ENCODE measurements at places on chromosomes 16 and 17.

- DNase-seq: no peak
These were observed 14.3 kb downstream of the DYNLL2 start for GRCh38 chr17:58097384-58098088.

DNA sequence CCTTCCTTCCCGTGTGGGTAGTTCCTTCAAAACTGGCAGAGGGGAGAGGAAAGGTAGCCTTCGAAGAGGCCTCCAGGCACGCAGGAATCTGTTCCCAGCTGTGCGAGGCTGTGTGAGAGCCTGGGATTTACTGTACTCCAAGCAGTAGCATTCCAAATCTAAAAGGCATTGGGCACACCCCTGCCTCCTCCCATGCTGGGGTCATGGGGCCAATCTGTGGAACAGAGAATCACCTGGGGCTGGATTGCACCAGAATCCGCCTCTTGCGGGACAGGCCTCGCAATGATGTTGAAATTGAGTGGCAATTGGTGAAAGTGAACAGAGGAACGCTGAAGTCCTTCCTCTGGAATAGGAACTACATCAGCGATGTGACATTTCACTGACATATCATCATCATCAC lies 72.5 kb upstream of the IRX3 start:
- no peak for DNase-seq

DNA sequence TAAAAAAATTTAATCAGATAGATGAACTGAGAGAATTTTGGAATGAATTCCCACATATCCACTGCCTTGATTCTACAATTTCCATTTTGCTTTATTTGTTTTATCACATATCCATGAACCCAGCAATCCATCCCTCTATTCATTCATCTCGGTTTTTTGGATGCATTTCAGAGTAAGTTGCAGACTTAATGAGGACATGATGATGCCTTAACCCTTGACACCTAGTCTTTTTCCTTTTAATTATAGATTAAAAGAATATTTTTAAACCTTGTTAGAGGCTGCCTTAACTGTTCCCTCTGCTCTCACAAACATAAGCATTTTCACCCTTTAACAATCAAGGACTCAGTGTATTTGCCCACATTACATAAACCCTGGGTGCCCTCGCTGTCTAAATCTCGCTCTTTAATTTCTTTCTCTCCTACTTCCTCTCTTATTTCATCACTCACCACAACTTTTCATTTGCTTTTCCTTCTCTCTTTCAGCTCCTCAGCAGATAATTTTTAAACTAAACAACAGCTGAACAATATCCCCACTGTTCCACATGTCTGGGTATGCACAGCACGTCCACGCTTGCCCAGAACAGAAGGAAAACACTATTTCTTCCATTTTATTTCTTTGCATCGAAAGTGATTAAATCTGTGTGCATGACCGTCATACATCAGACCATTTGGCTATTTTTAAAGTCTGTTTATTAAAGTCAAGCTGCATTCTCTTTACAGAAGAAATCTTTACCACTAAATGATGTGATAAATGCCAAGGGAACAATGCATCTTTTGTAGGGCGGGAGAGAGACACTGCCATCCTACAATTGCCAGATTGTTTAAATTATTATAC lies 39.9 kb downstream of the IQCK start:
- DNase-seq: no peak

DNA sequence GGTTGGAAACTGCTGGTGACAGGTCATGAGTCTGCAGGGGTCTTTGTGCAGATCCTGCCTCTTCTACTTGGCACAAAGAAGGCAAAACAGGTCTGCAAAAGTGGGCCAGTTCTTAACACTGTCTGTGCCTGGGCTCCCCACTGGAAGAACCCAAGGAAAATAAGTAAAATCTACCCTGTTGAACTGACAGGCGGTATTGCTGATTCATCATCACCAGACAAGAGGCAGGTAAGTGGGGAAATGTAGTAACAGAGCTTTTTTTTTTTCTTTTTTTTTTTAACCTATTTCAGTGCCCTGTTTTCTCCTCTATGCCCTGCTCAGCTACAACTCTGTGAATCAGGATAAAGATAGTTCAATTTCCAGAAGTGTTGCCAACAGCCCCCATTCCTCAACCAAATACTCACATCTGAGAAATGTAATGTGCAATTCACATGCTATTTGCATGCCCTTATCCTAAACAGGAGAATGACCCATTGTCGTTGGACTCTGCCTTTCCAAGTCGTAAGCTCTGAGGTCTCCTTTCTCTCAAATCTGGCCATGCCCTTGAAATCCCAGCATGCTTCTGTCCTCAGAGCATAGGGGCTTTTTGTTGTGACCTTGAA lies 237.0 kb downstream of the SOX9 start:
- DNase-seq: no peak

GRCh38 chr17:79261355-79262072 lies 186.9 kb downstream of the ENGASE start:
- DNase-seq: no peak

GRCh38 chr17:18225642-18226283 lies 328 bp downstream of the LLGL1 start:
- DNase-seq: no peak

DNA sequence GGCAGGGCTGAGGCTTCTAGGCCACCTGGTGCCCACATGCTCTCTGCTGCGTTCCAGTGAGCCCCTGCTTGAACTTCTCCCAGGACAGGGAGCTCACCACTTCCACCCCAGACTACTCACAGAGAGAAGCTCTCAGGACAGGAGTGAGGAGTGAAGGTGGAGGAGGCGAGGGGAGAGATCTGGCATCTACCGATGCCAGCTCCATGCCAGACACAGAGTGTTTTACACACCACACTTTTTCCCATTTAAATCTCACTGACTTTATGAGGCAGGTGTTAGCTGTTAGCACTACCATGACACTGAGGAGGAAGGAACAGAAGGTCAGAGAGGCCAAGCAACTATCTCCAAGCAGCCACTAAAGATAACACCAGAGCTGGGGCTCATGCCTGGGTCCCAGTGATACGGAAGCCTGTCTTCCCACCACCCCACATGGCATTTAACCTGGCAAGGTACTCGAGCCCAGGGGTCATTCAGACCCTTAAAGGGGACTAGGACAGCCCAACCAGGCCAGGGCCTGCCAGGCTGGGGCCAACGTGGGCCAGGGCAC lies 6.8 kb downstream of the FAM83G start:
- no peak for DNase-seq

GRCh38 chr16:73887911-73888310 lies 408.7 kb upstream of the PSMD7 start:
- DNase-seq: no peak

- no peak for DNase-seq
These were observed 104.8 kb upstream of the NACA2 start for GRCh38 chr17:61695779-61696337.

DNA sequence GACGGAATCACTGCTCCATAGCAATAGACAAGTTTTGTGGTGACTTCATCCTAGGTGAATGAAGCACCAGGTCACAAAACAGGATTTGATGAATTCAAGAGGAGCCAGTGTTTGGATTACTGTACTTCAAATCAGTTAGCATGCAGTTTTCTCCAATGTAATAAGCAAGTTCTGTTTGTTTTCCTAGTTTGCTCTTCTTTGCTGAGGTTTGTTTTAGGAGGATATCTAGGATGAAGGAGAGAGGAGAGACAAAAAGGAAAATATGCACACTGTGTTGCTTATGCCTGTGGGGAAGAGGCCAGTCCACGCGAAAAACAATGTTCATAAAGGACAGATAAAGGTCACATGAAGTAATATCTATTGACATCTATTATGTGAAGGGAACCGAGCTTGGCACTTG lies 9.0 kb downstream of the KRT37 start:
- DNase-seq: no peak

DNA sequence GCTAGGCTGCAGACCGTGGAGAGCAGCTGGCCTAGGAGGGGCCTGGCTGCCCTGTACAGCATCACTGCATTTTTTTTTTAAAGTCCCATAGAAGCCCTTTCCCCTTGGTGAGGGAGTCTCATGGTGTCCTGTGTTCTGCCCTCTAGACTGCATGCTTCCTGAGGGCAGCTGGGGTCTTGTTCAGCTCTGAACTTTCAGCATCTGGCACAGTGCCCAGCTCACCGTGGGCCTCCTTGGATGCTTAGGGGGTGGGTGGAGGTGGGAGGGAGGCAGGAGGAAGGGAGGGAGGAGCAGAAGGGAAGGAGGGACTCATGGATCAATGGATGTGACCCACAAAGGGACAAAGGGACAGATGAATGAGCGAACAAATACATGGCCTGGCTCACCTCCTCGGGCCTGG lies 63.4 kb upstream of the TMEM97 start:
- DNase-seq: no peak

- no peak for DNase-seq
These were observed 9.4 kb upstream of the KCNJ2 start for GRCh38 chr17:70159980-70160379.

DNA sequence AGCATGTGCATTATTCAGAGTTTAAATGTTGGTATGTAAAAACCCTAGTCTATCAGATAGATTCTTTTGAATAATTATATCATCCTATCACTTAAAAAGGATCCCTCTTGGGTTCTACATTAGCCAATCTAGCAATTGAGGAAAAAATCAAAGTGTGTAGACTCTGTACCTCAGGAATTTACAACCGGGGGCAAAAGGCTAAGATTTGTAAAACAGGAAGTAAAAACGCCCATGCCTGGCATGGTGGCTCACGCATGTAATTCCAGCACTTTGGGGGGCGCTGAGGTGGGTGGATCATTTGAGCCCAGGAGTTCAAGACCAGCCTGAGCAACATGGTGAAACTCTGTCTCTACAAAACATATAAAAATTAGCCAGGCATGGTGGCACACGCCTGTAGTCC lies 58.6 kb downstream of the SLC6A4 start:
- no peak for DNase-seq

DNA sequence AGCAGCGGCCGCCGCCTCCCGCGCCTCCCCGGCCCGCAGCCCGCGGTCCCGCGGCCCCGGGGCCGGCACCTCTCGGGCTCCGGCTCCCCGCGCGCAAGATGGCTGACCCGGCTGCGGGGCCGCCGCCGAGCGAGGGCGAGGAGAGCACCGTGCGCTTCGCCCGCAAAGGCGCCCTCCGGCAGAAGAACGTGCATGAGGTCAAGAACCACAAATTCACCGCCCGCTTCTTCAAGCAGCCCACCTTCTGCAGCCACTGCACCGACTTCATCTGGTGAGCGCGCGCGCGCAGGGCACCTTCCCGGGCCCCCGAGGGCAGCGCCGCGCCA lies 258 bp downstream of the PRKCB start:
- DNase-seq: no peak

- no peak for DNase-seq
These were observed 2.7 kb downstream of the MAFG start for GRCh38 chr17:81924557-81925532.

GRCh38 chr17:5203908-5204294 lies 12.2 kb upstream of the ZNF594 start:
- DNase-seq: no peak

DNA sequence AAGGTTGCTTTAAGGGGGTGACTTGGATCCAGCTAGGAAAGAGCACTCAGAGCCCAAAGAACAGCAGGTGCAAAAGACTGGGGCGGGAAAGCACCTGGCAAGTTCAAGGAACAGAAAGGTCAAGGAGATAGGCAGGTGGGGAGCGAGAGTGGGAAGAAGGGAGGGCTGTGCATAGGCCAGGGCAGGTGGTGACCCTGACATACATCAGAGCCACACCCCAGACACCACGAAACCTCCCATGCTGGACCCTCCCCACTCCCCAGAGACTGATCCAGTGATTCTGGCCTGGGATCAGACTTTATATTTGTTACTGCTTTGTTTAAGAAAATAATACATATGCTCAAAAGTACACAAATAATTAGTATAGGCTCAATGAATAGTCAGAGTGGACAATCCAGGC lies 48.5 kb upstream of the RBFOX3 start:
- DNase-seq: no peak

- DNase-seq: no peak
These were observed 241.7 kb downstream of the SEC14L1 start for GRCh38 chr17:77382356-77382911.

GRCh38 chr17:73634629-73635028 lies 9.6 kb downstream of the SDK2 start:
- DNase-seq: no peak

DNA sequence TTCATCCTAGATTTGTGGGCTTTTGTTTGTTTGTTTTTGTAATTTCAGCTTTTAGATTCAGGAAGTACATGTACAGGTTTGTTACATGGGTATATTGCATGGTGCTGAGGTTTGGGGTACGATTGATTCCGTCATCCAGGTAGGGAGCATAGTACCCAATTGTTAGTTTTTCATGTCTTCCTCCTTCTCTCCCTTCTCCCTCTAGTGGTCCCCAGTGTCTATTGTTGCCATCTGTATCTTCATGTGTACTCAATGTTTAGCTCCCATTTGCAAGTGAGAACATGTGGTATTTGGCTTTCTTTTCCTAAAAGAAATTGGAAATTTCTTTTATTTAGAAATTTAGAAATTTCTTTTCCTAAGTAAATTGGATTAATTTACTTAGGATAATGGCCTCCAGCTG lies 37.1 kb upstream of the BCAS3 start:
- no peak for DNase-seq

DNA sequence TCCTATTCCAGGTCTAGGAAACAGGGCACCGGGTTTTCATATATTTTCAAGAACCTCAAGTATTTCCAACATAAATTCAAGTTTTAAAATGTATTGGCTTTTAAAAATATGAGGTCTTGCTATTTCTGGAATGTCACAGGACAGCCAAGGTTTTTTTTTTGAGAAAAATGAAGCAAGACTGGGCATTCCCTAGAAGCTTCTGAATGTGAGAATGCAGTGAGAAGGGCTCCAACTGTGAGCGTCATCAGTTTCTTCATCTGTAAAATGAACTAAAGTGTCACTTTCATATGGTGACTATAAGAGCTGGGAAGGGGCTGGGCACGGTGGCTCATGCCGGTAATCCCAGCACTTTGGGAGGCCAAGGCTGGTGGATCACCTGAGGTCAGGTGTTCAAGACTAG lies 455.8 kb upstream of the MAF start:
- no peak for DNase-seq

- no peak for DNase-seq
These were observed 266.2 kb downstream of the UTP18 start for GRCh38 chr17:51526507-51526906.

GRCh38 chr16:74466872-74467271 lies 45.6 kb upstream of the CLEC18B start:
- DNase-seq: no peak

DNA sequence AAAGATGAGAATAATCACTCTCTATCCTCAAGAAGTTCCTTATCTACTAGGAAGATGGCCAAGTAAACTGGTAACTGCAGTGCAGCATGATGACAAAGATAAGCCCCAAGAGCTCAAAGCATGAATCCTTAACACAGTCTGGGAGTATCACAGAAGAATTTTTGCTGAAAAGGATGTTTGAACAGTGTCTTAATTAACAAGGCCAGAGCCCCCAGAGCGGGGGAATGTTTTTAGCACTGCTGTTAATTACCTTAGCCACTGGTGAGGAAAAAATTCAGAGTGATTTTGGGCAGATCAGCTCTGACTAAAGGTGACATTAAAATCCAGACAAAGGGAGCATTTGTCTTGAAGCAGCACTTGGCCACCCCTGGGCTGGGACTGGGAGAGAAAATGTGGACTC lies 30.1 kb downstream of the ADAMTS18 start:
- DNase-seq: no peak

Data from stimulated activated CD4-positive, alpha-beta T cell treated with anti-CD3 and anti-CD28 coated beads, Interleukin-4, amount 100 ng/mL, for 4 hours (primary cell).